ENCODE measurements at places on chromosomes 2 and 18.

GRCh38 chr2:225052703-225053102, 10.4 kb upstream of the DOCK10 start:
- peak; percentile 7 for DNase-seq

DNA sequence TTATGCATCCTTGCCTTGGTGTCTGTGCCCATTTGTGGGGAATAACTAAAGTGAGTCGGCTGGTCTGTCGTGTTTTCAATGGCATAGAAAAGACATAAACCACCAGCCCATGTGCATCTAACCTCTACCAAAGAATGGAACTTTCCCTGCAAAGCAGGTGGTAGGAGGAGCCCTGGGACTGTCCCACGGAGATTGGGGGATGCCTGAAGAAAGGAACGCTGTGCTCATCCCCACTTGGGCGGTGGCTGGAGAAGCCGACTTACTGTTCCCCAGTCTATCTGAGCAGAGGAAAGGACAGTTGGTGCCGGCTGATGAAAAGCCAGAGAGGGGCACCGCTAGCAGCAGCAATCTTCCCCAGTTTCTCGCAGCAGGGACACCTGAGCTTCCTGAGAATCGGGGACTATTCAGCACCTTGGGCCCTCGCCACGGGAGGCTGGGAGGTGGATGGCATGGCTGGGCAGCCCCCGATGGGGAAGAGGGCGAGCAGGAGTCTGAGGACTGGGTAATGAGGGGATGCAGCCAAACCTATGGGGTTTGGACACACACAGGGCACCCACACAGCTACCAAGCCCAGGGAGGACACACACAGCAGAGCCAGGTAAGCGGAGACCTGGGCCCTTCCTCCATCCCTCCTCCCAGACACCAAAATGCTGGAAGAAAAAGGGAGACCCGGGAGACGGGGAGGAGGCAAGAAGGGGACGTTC, 53.7 kb upstream of the AGAP1 start:
- no peak for DNase-seq

DNA sequence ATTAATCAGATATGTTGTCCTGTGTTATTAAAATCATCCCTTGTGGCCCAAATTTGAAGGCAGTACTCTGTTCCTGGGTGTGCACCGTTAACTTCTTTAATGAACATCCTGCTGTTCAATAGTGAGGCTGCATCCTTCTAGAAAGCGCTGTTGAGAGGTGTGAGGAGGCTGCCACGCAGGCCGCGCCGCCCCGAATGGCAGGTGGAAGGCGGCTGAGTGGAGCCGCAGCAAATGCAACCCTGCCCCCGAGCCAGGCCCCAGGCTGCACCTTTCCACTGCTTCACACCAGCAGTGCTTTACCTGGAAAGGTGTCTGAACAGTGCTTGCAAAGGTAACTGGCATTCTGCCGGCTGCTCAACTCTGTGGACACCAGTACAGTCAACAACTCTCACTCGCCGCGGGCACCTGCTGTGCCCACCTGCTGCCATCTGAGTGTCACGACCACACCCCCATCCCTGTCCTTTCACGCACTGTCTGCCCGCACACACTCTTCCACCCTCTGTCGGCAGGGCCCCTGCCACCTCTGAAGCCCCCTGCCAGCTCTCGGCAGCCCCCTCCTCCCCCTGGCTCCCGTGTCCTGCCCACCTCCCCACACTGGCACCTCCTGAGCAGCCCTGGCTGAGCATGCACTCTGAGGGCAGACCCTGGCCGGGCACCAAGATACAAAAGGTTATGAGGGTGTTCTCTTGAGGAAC, 70.9 kb downstream of the ODC1 start:
- DNase-seq: no peak

DNA sequence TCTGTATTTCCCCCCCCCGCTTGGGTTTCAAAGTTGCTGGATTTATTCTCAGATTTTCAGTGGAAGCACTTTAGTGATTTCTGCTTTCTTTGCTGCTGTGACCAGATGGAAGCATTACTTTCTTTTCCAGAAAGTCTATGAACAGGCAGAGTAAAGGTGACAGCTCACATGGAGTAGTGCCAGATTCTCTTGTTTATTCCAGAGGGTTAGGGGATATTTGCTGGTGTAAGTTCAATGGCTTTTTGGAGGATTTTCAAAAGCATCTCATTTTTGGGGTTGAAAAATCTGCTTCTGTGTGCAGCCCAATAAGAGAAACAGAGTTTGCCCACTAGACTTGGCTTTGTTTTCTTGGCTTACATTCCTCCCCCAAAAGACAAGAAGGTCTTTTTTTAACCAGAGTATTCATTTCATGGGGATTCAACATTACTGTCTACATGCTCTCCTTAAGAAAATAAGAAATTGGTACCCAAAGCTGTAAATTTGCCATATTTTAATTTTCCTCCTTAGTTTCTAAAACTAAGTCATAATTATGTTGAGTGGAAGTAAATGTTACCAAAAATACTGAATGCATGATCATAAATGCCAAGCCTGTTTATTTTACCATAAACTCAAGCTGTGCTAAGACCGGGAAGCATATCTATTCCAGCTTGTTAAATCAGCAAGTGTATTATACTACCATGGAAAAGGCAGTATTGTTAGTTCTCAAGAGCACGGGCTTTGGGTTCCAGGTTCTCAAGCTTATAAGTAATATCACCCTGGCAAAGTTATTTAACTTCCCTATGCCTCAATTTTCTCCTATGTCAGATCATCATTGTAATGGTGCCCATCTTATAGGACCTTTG, 557.2 kb downstream of the CPS1 start:
- DNase-seq: no peak

- DNase-seq: no peak
Observed at GRCh38 chr18:44325903-44326635, 354.6 kb upstream of the SETBP1 start.

DNA sequence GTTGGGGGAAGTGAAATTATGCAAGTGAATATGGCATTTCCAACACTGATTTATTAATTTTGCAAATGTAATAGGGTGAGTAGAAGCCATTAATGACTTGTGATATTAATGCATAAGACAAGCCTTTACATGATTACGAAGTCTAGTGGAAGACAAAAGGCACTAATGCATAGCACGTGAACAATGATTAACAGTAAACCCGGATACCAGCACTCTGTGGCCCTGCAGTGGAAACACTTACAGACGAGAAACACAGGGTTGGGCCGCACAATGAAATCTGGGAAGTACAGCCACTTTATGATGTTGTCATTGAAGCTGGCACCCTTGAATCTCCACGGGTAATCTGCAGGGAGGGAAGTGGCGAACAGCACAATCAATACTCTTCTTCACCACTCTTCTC, 233.4 kb downstream of the NAPG start:
- DNase-seq: no peak

- no peak for DNase-seq
Observed at GRCh38 chr2:190088917-190089316, 26.4 kb upstream of the MSTN start.

- no peak for DNase-seq
Observed at GRCh38 chr2:203451011-203451410, 84.1 kb downstream of the RAPH1 start.

GRCh38 chr2:1756456-1756855, 12.1 kb upstream of the PXDN start:
- no peak for DNase-seq

DNA sequence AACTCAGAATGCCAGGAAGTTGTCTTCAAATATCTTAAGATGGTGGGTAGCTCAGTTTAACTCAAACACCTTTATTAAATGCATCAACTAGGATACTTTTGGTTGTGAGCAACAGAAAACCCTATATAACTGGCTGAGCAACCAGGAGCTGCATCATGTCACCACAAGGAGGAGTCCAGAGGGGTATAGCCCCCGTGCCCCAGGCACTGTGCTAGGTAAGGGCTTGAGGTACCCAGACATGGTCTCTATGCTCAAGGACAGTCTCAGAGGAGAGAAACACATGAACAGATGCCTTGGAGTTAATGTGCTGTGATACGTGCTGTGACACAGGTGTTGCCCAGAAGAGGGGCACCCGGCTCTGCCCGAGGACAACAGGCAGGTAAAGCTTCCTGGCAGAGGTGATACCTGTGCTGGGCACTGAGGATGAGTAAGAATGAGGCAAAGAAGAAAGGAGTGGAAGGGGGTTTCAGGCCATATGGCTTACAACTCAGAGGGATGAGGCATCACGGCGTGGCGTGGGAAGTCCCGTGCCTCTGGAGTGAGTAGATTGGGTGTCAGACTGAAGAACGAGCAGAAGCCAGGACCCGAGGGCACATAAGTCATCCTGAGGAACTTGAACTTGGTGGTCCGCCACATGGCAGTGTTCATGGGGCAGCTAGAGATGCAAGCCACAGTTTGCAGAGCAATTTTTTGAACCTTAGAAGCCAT, 32.0 kb upstream of the CAB39 start:
- DNase-seq: no peak

DNA sequence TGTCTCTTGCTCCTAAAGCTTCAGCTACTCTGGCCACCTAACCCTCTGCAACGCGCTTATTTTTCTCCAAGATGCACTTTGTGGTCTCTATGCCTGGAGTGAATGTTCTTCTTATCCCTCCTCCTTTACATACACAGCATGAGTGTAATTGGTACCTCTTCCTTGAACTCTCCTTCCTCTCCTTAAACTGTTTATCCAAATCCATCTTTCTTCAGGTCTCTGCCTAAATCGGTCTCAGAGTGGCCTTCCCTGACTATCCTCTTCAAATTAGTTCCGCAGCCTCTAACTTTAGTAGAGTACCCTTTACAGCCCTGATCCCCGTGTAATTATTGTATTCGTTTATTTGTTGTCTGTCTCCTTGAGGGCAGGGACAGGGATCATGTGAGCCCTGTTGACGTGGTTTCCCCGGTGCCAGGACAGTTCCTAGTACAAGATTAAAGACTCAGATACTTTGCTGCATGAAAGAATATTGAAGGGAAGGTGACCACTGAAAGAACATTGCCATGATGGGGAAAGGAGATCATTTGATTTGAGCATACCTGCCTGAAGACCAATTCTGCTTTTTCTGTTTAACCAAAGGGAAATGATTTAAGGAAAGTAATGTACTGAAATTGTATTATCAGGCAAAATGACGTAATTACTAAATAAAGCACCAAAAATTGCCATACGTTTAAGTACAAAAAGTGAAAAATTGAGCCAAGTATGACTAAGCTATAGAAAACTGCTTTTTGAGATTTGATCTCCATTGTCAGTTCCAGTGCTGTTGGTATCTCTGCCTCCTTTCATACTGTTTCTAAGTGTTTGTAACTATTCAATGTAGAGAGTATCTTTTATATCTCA, 1.2 kb downstream of the CNOT9 start:
- no peak for DNase-seq

DNA sequence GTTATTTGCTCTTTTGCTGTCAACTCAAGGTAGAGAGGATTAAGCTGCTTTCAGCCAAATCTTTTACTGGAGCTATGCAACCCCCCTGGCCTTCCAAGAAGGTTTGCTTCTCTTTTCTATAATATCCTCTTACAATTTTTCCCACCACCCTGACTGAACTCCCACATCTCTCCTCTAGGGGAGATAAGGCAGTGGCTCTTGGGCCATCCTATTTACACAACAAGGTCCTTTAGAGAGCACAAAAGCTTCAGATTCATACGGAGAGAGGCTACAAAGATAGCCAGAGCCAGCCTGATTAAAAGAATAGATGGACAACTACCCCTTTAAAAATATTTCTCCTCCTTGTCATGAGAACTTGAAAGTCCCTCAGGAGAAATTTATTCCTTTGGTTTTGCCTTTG, 95.7 kb downstream of the TPGS2 start:
- DNase-seq: no peak

DNA sequence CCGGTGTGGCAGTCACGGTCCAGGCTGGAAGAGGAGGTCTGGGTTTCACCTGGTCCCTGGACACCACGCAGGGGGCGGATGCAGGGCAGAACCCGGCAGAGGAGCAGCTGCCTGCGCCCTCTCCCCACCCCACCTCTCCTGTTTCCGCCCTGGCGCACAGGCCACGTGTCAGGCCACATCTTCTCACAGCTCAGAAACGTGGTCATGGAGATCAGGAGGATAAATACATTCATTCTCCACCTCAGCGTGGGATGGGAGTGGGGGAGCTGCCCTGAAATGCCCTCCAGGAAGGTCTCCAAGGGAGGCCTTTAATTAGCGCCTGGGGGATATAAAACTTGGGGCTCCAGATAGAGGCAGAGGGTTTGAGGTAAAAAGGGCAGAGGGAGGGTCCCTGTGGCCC, 142.0 kb downstream of the KCTD1 start:
- no peak for DNase-seq

DNA sequence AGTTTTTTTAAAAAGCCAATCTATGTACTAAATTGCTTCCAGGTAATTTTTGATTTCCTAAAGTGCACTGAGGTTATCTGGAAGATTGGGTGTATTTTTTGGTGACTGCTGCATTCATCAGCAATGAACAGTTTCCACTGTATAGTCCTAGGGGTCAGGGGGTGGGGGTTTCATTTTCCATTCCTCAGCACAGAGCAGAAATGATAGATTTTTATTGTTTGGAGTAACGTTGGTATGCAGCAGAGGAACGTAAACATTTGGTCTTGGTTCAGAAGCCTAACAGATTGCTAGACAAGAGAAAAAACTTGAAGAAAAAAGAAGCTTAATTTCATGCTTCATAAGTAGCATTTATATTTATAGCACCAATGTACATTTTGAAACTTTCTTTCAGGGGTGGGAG, 54.9 kb downstream of the ZCCHC2 start:
- DNase-seq: no peak

GRCh38 chr2:238690511-238690910, 157.4 kb upstream of the TWIST2 start:
- DNase-seq: no peak

DNA sequence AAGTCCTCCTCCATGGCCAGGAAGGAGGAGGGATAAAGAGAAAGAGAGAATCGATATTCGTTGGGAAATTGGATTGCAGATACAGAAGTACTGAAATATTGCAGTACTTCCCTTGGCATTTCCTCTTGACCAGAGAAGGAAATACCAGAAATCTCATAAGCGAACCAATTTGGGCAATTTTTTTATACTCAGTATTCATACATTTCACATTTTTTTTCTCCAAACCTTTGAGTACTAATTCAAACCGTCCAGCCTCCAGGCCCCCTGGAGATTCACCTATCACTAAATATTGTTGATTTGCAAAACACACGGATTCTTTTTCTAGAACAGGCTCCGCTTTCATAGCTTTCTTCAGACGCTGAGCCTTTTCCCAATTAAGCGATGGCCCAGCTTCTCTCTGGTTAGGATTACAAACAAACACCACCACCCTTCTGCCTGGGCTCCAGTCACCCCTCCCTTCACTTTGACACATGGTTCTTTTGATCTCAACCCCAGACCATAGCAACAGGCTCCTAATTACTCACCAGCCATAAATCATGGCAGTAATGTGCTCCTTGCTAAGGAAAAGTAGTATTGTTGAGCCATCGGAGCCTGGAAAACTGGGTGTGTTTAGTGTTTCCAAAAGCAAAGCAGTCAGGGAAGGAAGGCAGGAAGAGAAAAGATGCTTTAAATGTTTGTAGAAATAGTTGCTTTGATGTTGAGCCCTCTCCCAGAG, 138.4 kb upstream of the CCDC68 start:
- no peak for DNase-seq

- DNase-seq: no peak
Observed at GRCh38 chr18:25067275-25068025, 284.5 kb downstream of the ZNF521 start.

DNA sequence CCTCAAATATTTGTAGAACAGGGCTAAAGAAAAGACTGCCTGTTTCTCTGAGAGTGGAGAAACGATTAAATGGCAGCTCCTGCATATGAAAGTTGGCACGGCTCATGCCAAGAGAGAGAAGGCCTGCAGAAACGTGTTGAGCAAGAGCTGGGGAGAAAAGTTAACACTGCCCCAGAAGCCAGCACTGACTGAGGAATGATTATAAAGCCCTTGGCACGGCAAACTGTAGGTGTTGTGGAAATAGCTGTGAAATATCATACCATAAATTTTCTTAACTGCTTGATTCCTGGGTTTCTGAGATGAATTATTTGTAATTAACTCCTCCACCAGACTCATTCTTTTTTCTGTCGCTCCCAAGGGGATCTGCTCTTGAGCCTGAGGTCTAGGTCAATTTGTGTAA, 4.3 kb downstream of the FRZB start:
- DNase-seq: no peak

All from stimulated activated CD4-positive, alpha-beta T cell treated with anti-CD3 and anti-CD28 coated beads, Interleukin-2, amount 100 ng/mL, for 4 hours (primary cell).